ENCODE measurements at places on chromosomes 7 and 10.

DNA sequence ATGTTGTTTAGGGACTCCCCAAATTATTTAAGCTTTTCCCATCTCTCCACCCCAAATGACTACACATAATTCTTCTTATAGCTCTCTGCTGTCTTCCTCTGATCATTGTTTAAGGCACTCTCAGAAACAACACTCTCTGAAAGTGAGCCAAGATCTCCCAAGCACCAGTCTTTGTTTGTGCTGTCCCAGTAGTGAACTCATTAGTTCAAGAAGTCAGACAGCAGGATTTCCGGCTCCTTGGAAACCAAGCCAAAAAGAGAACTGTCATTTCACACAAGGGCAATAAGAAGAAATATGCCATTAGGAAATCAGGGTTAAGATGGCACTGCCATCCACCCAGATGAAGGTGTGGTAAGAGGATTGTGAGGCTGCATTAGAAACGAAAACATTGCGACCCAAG lies 83.1 kb downstream of the FZD1 start:
- DNase-seq, result no peak

DNA sequence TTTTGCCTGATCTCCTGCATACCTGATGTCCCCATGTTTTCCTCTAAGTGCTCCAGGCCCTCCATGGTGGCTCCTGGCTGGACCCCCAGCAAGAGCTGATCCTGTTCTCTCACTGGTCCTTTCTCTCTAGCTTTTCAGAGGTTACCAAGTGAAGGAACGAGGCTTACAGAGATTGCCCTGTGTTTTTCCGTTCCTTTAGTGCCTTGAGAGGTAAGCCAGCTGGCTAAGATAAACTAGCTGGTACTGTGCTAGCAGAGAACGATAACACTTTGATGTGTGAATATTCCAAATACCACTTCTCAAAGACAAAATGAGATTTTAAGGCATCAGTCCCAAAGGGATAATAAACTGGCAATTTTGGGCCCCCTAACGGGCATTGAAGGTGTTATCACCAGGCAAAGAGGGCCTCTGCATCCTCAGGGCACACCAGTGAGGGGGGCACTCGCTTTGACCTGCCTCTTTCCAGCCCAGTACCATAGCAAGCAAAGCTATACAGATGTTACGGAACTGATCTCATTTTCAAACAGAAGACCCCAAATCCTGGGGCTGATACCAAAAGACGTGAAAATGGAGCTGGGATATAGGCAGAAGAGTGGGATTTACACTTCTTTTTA lies 8.4 kb upstream of the CCNY start:
- no peak for DNase-seq

DNA sequence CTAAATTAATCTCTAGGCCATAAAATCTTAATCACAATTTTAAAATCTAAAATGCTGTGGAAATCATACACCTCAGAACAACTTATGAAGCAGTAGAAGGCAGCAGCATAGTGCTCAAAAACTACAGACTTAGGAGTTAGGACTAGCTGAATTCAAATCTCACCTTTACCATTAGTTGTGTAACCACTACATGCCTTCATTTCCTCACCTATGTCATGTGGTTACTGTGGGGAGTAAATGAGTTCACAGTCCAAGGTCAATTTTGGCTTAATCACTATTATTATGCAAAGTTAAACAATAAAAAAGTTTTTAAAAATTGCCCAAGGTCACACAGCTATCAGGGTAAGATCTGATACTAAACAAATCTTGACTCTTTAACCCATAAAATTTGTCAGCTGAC lies 37.0 kb downstream of the SNX13 start:
- DNase-seq, result no peak

DNA sequence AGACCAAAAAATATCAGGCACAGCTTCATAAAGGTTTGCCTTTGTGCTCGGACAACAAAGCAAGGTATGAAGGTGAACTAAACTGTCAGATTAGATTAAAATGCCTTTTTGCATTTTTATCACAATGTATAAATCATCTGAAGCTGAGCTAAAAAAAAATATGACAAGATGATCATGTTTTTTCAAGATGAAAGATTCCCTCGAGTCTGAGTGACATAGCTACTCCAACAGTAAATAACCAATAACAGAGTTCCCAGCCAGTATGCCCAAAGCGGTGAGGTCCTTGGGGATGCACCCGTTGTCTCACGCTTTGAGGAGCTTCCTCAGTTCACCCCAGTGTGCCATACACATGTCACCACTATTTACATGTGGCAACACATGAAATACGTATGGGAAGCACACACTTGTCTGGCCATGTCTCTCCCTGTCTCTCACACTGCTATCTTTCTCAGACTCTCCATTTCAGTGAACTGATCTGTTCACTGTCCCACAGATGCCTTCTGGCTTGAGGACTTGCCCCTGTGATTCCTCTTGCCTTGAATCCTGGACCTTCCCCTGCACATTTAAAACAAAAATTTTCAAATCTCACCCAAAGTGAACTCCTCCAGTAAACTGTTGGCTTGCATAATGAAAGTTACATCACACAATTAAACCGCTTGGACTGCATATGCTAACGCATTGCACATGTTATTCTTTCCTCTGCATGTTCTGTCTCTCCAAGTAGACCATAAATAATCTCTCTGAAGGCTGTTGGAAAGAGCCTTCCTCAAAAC lies 2.6 kb upstream of the PIK3CG start:
- DNase-seq, result no peak

DNA sequence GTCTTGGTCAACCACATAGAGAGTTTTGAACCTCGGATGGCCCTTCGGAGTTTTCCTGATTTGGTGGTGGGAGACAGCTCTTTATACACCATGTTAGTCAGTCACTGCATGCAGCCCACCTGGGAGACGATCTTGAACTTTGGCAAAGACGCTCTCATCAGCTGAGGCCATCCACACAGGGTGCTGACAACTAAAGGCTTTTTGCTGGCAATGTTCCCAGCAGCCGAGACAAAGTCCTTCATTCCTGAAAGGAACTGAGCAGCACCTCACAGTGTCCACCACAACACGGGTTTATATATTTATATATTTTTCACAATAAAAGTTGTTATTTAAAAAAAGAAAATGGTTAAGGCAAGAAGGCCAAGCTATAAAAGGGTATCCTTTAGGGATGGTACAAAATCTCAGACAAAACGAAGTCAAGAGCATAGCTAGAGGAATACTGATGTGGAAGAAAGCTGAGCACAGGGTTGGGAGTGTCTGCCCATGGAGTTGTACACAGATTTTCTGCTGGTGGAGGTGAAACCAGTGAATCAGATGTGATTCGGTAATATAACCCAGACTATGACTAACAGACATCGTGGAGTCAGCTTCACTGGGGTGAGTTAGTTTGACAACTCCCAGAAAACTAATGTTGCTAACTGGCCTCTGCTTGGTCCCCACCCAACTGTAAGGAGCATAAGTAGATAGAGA lies 27.4 kb upstream of the CAPZA2 start:
- DNase-seq, result no peak

DNA sequence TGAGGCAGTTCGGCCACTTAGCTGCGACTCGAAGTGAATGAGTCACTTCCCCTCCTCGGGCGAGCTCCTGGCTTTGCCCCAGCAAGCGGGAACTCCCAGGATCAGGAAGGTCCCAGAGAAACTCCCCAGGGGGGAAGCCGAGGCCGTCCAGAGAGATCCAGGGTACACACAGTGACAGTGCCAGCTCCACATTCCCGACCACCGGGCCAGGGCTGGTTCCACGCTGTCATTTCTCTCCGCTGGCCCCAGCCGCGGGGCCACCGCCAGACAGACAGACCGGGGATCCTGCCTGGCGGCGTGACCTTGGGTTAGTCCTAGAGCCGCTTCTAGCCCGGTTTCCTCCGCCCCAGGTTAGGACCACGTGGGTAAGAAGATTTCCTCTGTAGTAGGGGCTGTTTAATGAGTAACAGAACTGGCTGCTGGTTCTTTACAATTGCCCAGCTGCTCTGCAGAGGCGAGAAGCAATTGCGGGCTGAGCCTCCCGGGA lies 463 bp upstream of the UPP1 start:
- no peak for DNase-seq

DNA sequence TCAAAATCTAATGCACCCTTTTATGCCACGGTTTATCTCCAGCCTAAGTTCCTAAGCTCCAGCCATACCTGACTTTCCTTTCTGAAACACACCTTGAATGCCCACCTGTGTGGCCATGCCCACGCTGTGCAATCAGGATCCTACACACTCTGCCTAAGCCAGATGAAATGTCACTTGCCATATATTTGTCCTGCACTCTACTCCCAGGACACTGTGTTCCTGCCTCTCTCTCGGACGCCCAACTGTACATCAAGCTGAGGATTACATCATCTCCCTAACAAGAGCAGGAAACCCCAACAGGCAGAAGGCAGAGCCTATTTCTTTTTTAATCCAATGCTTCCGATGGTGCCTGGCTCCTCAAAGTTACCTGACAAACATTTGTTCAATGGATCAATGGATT lies 214.6 kb downstream of the SFMBT2 start:
- no peak for DNase-seq

DNA sequence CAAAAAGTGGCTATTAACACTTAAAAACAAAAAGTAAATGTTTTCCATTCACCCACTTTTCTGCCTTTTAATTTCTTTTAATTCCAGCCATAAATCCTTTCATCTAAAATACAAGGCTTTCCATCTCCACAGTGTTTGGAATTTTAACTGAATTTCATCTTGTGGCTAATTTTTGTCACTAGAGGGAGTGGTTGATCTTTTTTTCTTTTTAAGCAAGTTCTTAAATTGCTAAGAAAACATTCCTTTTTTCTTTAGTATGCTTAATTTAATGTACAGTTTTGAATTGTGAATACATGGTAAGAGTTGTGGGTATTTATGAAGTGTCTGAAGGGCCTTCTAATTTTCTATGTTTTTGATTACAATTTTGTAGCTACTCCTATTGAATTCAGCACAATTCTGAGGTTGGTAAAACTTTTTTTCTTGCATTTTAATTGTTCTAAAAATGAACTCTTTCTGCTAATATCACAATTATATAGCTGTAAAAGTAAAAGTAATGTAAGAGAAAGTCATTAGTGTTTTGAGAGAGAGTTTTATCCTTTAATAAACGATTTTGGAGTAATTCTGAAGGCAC lies 54.9 kb upstream of the ANK3 start:
- no peak for DNase-seq

DNA sequence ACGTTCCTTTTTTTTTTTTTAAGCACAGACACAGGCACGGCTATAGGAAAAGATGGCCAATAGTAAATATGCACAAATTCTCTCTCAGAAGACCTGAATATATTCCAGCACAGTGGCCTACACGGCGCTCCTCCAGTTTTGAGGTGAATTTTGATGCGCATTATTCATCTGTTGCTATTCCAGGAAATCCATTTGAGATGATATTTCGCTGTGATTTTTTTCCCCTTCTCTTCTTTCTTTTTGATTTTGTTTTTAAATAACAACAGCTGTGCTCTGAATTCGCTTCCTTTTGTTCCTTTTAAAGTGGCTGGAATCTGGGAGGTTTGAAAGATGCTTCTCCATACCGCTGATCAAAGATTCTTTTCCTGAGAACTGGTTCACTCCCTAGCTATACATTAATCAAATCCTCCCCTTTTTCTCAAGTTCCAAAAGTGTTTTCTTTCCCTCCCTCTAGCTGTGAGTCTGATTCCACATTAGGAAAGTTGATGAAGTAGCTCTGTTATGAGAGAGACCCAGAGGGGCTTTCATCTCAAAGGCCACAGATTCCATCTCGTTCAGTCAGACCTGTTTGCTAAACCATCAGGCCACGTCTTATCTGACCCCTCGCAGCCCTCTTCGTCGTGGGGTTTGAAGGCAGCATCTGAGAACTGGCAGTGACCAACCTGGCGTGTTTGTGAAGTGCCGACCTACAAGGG lies 602.7 kb upstream of the NRP1 start:
- no peak for DNase-seq

DNA sequence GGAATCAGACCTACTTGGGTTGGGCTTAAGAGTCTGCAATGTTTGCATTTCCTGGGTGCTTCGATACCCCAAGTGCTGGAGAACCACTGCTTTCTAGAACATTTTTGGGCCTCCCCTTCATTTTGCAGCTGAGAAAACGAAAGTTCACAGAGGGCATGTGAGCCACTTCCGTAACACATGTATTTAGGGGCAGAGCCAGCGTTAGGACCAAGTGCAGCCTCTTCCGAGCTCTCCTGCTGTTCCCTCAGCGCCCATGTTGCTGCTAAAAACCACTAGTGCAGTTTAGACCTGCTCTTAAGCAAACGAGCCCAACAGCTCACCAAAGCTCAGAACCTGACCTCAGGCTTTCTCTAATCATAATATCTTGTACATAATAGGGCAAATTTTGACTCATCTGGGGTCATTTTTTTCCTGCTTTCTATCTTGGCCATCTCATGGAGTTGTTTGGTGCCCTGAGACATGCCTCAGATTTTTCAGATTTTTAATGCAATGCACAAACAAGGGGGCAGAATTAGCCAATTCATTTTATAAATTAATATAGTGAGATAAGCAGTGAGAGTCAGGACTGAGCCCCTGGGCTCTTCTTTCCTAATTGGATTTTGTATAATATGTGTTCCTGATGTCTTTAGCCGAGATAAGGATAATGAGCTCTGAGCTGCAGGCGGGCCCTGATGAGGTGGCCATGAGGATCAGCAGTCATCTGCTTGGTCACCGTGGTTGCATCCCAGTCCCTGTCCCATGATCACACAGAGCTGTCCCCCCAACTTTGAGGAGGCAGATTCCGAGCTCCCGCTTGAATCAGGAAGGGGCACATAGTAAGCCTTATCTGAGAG lies 12.9 kb downstream of the BAG3 start:
- DNase-seq, result no peak

GRCh38 chr10:12974078-12974477 lies 27.4 kb downstream of the CCDC3 start:
- no peak for DNase-seq

DNA sequence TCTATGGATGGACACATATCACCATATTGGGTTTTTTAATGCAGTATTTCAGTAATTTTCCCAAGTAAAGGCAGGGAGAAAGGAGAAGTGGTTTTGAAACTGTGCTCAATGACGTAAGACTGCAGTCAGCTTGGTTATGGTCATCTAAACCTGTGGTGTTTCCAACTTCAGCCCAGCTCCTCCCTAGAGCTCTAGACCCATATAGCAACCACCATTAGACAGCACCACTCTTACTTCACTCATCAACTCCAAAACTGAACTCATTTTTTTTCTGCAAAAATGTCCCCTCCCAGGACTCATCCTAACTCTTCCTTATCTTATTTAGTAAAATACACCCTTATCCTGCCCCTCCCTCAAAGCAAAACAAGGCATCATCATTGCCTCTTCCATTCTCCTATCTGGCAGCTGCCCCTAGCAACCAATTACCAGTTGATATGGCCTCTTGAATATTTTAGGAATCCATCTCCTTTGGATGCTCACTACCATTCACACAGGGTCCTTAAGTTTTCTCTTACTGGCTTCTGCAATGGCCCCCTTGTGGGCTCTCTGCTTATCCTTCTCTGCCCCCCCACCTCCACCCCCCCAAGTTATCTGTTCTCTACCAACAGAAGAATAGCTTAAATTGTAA lies 1.5 kb upstream of the RALA start:
- no peak for DNase-seq

Measured in stimulated activated CD4-positive, alpha-beta T cell treated with anti-CD3 and anti-CD28 coated beads, TNF-alpha, amount 100 ng/mL, for 48 hours (primary cell).